ENCODE measurements at places on chromosomes 16 and 17.

DNA sequence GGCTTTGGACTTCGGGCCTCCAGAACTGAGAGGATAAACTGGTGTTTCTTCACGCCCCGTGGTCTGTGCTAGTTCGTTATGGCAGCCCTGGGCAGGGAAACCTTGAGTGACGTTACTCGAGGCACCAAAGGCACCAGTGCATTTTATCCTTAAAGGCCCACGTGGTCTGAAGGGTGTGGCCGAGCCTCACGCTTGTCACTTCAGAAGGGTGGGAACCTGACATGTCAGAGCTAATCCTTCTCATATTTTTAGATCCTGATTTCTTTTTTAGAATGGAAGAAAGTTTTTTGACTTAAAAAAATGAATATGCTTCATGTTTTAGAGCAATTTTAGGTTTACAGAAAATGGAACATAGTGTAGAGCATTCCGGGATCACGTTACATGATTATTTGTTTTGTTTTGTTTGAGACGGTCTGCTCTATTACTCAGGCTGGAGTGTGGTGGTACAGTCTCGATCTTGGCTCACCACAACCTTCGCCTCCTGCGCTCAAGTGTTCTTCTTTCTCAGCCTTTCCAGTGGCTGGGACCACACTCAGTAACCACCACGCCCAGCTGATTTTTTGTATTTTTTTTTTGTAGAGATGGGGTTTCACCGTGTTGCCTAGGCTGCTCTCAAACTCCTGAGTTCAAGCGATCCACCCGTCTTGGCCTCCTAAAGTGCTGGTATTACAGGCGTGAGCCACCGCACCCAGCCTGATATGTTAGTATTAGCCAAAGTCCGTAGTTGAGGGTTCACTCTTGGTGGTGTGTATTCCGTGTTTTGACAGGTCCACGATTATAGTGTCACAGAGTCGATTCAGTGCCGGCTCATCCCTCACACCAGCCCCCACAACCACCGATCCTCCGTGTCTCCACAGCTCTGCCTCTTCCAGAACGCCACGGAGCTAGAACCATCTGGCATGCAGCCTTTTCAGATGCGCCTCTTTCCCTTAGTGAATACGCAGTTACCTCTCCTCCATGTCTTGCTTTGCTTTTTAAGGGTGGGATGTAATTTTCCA lies 47.9 kb downstream of the RAB11FIP3 start:
- DNase-seq = no peak

DNA sequence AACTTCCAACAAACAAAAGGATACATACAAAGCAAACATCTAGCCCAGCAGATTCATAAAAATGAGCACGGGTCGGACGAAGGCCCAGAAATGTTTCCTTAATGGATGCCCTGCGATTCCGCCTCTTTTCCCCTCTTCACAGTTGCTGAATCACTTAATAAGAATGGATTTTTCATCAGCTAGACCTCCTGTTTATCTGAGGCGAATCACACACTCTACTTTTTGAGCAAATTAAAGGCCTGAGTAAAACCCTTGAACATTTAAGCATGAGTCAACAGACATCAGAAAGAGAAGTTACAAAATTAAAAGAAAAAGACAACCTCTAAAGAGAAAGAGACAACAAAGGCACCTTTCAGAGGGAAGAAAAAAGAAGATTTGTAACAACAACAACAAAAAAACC lies 44.7 kb downstream of the HS3ST3A1 start:
- DNase-seq = no peak

GRCh38 chr17:77735081-77735565 lies 223.4 kb upstream of the TNRC6C start:
- no peak for DNase-seq

DNA sequence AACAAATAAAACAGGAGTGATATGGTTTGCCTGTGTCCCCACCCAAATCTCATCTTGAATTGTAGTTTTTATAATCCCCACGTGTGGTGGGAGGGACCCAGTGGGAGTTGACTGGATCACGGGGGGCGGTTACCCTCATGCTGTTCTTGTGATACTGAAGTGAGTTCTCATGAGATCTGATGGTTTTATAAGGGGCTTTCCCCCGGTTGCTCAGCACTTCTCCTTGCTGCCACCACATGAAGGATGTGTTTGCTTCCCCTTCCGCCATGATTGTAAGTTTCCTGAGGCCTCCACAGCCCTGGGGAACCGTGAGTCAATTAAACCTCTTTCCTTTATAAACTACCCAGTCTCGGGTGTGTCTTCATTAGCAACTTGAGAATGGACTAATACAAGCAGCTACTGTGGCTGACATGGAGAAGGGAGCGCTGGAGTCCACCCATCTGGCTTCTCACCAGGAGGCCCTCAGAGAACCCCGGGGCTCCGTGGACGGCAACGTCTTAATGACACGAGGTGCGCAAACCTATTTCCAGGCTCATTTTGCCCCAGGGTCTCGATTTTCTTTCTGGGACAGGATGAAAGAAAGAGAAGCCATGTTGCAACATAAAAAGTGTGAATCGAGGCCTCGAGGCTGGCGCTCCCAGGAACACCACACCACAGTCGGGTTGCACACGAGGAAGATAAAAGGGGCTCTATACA lies 129.5 kb downstream of the DYNLRB2 start:
- no peak for DNase-seq

- no peak for DNase-seq
These were observed 46.5 kb downstream of the NT5M start for GRCh38 chr17:17349724-17350106.

GRCh38 chr17:62902531-62903220 lies 63.4 kb upstream of the TANC2 start:
- no peak for DNase-seq

GRCh38 chr16:3248596-3248995 lies 7.8 kb downstream of the MEFV start:
- no peak for DNase-seq

DNA sequence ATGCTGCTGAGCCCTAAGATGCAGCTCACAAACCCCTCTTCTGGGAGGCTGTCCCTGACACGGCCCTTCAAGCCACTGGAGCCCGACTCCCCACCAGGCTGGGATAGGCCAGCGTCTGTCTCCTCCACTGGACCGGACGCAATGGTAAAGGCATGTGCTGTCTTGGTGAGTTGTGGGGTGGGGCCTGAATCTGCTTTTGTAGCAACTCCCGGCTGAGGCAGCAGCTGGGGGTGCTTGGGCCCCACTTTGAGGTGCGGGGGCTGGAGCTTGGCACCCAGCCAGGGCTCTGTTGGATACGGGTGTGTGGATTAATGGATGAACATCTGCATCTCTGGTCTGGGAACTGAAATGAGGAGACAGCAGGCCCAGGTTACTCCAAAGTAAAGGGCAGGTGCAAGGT lies 3.5 kb upstream of the NLRC3 start:
- no peak for DNase-seq

- no peak for DNase-seq
These were observed 8.9 kb upstream of the RAPGEFL1 start for GRCh38 chr17:40168262-40168832.

DNA sequence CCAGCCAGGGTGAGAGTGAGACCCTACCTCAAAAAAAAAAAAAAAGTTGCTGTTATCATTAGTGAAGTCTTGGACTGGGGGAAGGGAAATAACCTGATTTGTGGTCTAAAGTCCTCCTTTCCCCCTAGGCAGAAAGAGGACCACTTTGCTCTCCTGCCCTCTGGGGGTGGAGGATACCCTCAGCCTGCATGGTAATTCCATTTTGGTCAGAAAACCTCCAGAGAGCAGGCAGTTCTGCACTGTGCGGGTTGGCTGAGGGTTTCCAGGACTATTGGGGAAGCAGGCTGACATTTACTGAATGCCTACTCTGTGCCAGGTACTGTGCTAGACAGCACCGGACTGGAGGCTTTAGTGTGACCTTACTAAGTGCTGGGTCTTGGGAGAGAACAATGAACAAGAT lies 2.6 kb downstream of the ADAP2 start:
- no peak for DNase-seq

- no peak for DNase-seq
These were observed 71.0 kb upstream of the EFCAB3 start for GRCh38 chr17:62309396-62309795.

GRCh38 chr16:8928467-8928957 lies 35.2 kb downstream of the USP7 start:
- DNase-seq = no peak

GRCh38 chr16:68037841-68038597 lies 14.9 kb downstream of the DUS2 start:
- DNase-seq = no peak

- no peak for DNase-seq
These were observed 3.5 kb downstream of the VMO1 start for GRCh38 chr17:4782652-4783051.

Measured in NCI-H748 treated with DMSO at 0.1 percent for 48 hours (cell line).